Esophagus muscularis mucosa (tissue), 4 donors: ENCODE measurements at places on chromosomes 16 and 17.

DNA sequence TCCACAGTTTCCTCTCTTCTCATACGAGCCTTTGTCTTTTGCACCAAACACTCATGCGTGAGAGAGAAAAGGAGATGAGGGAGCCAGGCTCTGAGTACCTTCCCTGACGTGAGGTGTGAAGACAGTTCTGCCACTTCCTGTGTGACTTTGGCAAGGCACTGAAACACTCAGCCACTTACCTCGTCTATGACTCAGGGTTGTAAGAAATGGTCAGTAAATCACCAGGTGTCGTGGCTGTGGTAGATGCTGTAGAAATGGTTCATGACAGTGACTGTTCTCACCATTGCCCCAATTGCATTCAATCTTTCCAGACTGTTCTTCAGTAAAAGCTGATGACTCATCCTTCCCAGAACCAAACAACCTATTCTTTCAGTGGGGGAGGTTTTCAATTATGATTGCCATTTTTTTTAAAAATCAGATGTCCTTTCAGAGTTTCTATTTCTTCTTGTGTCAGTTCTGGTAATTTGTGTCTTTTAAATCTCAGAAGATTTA, 49.2 kb upstream of the CBFA2T3 start:
- no peaks in the 10 kb centered on the region for H3K27me3 ChIP-seq
- H3K4me1 ChIP-seq, result no peaks in the 10 kb centered on the region
- DNase-seq, result no peak
- H3K27ac ChIP-seq, result no peak overlapping the region
- no peak overlapping the region for H3K4me3 ChIP-seq

DNA sequence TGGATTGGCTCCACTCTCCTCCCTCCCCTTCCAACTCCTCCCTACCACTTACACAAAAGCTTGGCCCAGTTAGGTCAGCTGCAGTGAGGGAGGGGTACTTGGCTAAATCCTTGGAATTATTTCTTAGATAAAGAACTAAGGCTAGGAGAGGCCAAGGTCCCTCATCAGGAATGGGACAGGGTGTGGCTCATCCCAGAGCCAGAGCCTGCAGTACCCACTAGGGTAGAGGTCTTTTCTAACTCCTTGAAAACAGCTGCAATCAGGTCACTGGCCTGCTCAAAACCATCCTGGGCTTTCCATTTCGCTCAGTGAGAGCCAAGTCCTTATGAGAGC, 1.9 kb upstream of the SLC46A1 start:
- H3K4me3 ChIP-seq, result no peak overlapping the region
- H3K27ac ChIP-seq, result no peak overlapping the region
- H3K36me3 ChIP-seq, result no peaks in the 10 kb centered on the region
- DNase-seq, result no peak
- peaks cover 26% of the 10 kb centered on the region for H3K4me1 ChIP-seq

DNA sequence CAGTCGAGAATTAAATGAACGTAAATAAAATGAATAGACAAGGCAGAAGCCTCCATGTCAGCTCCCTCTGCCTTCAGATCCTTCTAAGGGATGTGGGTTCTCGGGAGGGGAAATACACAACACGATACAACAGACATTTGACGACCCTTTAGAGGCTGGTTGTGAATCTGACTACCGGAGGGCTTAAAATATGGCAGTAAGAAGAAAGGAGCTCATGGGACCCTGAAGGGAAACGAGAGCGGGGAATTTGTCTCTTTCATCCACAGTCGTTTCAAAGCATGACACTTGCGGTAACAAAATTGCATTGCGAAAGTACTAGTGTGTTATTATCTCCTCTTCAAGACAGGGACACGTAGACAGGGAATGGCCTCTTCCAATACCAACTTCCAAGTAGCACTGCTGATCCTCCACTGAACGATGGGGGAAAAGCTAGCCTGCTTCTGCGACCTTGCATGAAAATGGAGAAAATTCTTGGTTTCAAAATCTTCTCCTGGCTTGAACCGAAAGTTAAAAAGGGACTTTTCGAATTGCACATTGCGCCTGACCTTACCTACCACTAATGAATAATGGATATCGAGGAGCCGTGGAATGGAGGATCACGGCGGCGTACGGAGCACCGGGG, 1.2 kb upstream of the TNRC6C start:
- H3K27me3 ChIP-seq, result no peaks in the 10 kb centered on the region
- peak overlapping the region; percentile 86 for H3K4me3 ChIP-seq
- peaks cover 21% of the 10 kb centered on the region for H3K4me1 ChIP-seq
- peak overlapping the region; percentile 94 for H3K27ac ChIP-seq

GRCh38 chr17:56064506-56064905, 88.8 kb upstream of the ANKFN1 start:
- H3K27ac ChIP-seq, result no peak overlapping the region
- no peak for DNase-seq
- no peaks in the 10 kb centered on the region for H3K36me3 ChIP-seq
- no peaks in the 10 kb centered on the region for H3K27me3 ChIP-seq
- no peaks in the 10 kb centered on the region for H3K4me1 ChIP-seq

DNA sequence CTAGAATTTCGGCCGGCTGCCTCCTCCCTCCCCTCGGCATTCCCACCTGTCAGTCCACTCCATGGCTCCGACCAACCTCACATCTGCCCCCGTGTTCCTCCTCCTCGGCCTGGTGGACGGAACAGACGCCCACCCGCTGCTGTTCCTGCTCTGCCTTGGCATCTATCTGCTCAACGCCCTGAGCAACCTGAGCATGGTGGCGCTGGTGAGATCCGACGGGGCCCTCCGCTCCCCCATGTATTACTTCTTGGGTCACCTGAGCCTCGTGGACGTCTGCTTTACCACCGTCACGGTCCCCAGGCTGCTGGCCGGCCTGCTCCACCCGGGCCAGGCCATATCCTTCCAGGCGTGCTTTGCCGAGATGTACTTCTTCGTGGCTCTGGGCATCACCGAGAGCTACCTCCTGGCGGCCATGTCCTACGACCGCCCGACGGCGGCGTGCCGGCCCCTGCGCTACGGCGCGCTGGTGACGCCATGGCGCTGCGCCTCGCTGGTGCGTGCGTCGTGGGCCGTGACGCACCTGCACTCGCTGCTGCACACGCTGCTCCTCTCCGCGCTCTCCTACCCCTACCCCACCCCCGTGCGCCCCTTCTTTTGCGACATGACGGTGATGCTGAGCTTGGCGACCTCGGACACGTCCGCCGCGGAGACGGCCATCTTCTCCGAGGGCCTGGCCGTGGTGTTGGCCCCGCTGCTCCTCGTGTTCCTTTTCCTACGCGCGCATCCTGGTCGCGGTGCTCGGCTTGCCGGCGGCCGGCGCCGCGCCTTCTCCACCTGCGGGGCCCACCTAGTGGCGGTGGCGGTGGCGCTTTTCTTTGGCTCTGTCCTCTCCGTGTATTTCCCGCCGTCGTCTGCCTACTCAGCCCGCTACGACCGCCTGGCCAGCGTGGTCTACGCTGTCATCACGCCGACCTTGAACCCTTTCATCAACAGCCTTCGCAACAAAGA, at the start of gene OR3A2:
Gene OR3A2, minus strand, starts transcription at position 440 of the 948 bp plus-strand sequence.
- H3K4me1 ChIP-seq, result no peaks in the 10 kb centered on the region
- no peak within 1 kb of the TSS for H3K4me3 ChIP-seq
- H3K27me3 ChIP-seq, result peaks cover 12% of the 10 kb centered on the region
- H3K27ac ChIP-seq, result no peak within 1 kb of the TSS

- no peak for DNase-seq
- no peaks in the 10 kb centered on the region for H3K4me1 ChIP-seq
- peaks cover 19% of the 10 kb centered on the region for H3K36me3 ChIP-seq
- no peak overlapping the region for H3K27ac ChIP-seq
- no peaks in the 10 kb centered on the region for H3K27me3 ChIP-seq
- no peak overlapping the region for H3K4me3 ChIP-seq
Observed at GRCh38 chr17:54937018-54937417, 31.4 kb downstream of the COX11 start.

GRCh38 chr17:28997806-28998205, 8.0 kb downstream of the SEZ6 start:
- H3K27ac ChIP-seq, result no peak overlapping the region
- H3K4me3 ChIP-seq, result no peak overlapping the region
- no peaks in the 10 kb centered on the region for H3K36me3 ChIP-seq
- no peaks in the 10 kb centered on the region for H3K4me1 ChIP-seq
- DNase-seq, result no peak

DNA sequence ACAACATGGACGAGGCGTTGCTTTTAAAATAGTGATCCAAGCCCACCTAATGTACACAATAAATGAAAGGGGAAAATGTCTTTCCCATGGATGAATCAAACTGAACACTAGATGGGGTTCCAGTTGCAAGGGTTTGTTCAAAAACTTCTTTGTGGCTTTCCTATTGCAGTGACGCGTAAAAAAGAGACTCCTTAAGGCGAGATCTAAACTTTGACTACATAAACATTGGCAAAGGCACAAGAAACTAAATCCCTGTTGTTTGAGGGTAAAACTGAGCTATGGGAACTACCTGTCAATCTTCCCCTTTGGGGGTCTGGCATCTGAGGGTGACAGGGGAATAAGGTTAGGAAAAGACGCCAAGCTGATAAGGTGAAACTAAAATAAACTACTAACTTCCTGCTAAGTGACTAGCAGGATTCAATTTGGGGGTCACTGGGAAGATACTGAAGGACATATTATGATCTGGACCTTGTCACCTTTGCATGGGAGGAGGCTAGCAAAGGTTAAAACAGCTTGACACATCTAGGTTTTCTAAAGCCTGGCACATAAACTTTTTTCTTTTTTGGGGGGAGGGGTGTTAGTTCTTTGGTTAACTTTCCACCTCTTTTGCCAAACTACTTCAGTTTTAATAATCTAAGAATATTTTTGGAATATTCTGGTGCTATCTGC, 4.7 kb downstream of the SALL1 start:
- H3K27ac ChIP-seq, result no peak overlapping the region
- peaks cover 21% of the 10 kb centered on the region for H3K27me3 ChIP-seq
- DNase-seq, result no peak
- no peaks in the 10 kb centered on the region for H3K36me3 ChIP-seq
- H3K4me3 ChIP-seq, result no peak overlapping the region

DNA sequence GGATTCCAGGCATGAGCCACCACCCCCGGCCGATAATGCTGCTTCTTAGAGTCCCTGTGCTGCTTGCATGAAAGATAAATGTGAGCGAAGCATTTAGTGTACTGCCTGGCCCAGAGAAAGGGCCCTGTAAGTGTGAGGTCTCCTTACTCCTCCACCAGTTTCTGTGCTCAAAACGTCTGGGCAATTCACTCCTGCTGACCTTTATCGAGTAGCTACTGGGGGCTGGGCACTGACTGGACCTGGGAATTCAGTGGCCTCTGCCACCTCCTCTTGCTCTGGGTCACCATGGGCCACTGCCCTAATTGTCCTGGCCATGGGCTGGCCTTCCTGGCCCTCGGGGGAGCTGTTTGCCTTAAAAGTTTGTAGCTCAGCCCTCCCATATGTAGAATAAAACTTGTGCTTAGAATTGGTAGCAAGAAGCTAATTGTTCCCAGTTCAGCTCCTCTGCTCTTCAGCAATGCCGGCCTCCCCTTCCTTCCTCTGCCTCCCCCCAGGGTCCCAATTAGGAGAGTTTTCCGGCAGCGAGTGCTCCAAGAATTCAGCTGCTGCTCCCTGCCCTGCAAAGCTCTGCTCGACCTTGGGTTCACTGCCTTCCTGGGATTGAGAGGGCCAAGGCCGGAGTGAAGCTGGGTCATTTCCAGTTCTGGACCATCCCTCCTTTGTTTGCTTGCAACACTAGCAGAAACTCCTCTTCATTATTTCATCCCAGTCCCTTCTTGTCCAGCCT, 98.9 kb upstream of the CDC42EP4 start:
- no peak overlapping the region for H3K4me3 ChIP-seq
- peak overlapping the region; percentile 25 for H3K27ac ChIP-seq
- no peaks in the 10 kb centered on the region for H3K36me3 ChIP-seq
- peaks cover 6% of the 10 kb centered on the region for H3K4me1 ChIP-seq
- DNase-seq, result no peak

- H3K4me3 ChIP-seq, result no peak overlapping the region
- no peaks in the 10 kb centered on the region for H3K4me1 ChIP-seq
- DNase-seq, result no peak
- peaks cover 3% of the 10 kb centered on the region for H3K27me3 ChIP-seq
- no peak overlapping the region for H3K27ac ChIP-seq
- no peaks in the 10 kb centered on the region for H3K36me3 ChIP-seq
Observed at GRCh38 chr17:48149787-48150463, 42.4 kb downstream of the SNX11 start.

DNA sequence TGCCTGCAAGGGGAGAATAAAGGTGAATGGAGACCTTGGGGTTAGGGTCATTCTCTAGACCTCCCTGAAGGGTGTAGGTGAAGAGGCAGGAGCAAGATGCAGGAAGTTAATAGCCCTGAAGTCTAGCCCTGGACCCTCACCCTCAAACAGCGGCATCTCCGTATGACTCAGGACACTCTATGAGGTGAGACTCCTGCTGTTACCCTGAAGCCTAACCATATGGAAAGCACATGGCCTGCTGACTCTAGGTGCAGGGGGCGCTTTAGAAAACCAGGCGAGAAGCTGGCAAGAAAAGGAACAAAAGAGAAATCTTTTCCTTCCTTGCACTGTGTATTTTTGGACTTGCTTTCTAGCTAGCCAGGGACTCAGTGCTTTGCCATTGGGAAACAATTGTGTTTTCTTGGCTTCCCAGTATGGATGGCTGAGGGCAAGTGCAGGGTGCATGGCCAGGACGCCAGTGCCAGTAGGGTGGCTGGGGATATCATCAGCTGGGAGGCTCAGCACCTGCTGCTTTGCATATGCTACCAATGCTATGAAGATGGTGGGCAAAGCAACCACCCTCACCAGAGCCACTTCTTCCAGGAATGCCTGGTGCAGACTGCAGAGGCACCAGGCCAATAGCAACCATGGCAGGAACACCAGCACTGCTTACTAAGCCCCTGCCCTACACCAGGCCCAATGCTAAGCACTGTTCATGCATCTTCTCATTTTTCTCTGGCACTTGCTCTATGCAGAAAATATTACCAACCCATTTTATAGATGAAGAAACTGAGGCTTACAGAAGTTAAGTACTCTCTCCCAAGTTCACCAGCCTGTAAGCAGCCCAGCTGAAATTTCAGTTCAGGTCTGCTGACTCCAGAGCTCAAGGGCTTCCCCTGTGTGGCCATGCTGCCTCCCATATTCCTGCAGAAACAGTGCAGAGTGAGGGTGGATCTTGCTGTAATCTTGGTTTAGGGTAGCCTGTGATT, 425.1 kb downstream of the SLC39A11 start:
- no peaks in the 10 kb centered on the region for H3K36me3 ChIP-seq
- no peaks in the 10 kb centered on the region for H3K4me1 ChIP-seq
- no peak for DNase-seq
- no peaks in the 10 kb centered on the region for H3K27me3 ChIP-seq
- no peak overlapping the region for H3K27ac ChIP-seq

GRCh38 chr17:57455063-57455914, 199.0 kb downstream of the MSI2 start:
- H3K36me3 ChIP-seq, result no peaks in the 10 kb centered on the region
- H3K27ac ChIP-seq, result no peak overlapping the region
- H3K27me3 ChIP-seq, result no peaks in the 10 kb centered on the region
- peaks cover 3% of the 10 kb centered on the region for H3K4me1 ChIP-seq
- no peak for DNase-seq
- H3K4me3 ChIP-seq, result no peak overlapping the region

GRCh38 chr17:14098246-14098645, 28.9 kb downstream of the COX10 start:
- H3K36me3 ChIP-seq, result no peaks in the 10 kb centered on the region
- no peaks in the 10 kb centered on the region for H3K4me1 ChIP-seq
- no peak overlapping the region for H3K27ac ChIP-seq
- no peaks in the 10 kb centered on the region for H3K27me3 ChIP-seq
- DNase-seq, result no peak
- no peak overlapping the region for H3K4me3 ChIP-seq
